Left kidney (tissue), 8 donors: ENCODE measurements at places on chromosomes 13 and 19.

DNA sequence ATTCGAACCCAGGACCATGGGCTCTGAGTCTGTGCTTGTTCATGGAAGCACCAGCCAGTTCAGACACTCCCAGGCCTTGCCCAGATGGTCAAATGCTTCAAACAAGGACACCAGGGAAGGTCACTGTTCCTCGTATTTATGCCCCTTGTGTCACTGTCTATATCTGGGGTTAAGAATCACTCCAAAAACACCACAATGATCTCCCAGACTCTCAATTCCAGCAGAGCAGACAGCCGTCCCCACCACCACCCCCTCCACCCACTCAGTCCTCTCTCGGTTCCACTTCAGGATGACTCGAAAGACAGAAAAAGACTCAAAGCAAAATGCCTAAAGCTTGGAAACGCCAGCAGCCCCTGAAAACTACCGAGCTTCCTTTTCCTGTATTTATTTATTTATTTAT lies 79.0 kb downstream of the INSR start:
- no peak for DNase-seq

DNA sequence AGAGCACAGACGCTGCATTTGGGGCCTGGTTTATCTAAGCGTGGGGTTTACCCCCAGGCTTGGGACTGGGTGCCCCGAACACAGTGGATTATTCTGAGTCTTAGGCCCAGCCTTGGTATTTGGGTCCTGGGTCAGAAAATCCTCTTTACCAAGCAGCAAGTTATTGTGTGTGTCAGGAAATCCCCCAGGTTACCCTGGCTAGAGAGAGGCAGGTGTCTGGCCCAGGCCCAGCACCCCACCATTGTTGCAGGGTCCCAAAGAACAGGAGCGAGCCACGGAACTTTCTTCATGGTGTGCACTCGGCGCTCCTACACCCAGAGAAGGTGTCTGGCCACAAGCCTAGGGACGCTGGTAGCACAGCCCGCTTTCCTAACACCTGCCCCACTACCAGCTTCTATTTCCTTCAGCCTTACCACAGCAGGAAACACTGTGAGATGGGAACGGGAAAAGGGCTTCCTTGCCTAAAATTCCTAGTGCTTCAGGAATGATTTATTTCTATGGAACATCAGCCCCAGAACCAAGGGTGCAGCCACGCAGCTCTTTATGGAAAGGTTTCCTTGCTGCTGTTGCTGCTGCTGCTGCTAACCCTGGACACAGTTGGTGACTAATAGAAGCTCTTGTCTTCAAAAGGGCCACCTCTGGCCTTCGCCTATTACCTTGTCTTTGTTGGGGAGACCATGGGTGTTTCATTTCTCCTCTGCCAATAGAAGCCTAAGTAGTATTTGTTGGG lies 7.4 kb upstream of the CDX2 start:
- DNase-seq = no peak

- no peak for DNase-seq
Measured at GRCh38 chr19:16375157-16375935, 50.7 kb downstream of the KLF2 start.

- no peak for DNase-seq
Measured at GRCh38 chr13:91825516-91825915, 427.1 kb downstream of the GPC5 start.

DNA sequence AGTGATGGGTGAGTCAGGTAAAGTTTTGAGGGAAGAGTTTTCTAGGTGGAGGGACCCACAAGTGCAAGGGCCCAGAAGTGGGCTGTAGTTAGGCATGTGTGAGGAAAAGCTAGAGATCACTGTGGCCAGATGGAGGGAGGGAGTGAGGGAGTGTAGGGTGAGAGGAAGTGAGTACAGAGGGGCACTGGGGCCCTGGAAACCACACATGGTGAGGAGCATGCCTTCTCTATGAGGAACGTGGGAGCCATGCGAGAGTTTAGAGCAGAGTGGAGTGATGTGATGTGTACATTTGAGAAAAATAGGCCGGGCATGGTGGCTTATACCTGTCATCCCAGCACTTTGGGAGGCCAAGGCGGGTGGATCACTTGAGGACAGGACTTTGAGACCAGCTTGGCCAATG lies 14.7 kb upstream of the SHKBP1 start:
- no peak for DNase-seq
